ENCODE measurements at places on chromosomes 4 and X.

DNA sequence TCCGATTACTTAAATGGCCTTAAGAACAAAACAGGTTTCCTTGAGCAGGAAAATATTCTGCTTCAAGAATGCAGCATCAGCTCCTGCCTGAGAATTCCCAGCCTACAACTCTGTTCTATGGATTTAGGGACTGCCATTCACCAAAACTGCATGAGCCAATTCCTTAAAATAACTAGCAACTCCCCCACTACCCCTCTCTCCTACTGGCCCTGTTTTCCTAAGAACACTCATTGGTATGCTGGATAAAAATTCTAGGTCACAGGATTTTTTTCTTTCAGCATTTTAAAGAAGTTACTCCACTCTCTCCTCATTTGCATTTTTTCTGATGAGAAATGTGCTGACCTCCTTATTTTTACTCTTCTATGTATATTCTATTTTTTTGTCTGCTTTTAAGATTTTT lies 347.1 kb downstream of the IDS start:
- no peak for DNase-seq

DNA sequence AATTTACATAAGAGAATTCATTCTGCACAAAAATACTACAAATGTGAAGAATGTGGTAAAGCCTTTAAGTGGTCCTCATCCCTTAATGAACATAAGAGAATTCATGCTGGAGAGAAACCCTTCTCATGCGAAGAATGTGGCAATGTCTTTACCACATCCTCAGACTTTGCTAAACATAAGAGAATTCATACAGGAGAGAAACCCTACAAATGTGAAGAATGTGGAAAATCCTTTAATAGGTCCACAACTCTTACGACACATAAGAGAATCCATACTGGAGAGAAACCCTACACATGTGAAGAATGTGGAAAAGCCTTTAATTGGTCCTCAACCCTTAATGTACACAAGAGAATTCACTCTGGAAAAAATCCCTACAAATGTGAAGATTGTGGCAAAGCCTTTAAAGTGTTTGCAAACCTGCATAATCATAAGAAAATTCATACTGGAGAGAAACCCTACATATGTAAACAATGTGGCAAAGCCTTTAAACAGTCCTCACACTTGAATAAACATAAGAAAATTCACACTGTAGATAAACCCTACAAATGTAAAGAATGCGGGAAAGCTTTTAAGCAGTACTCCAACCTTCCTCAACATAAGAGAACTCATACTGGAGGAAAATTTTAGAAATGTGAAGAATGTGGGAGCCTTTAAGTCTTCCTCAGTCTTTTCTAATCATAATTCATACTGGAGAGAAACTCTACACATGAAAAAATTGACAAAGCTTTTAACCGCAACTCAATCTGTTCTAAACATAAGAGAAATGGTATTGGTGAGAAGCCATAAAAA lies 37.4 kb downstream of the ZNF718 start:
- DNase-seq = no peak

- no peak for DNase-seq
Observed at GRCh38 chr4:126445596-126445995, 1130.8 kb downstream of the FAT4 start.

- no peak for DNase-seq
Observed at GRCh38 chrX:47572773-47573340, 9.4 kb upstream of the TIMP1 start.

DNA sequence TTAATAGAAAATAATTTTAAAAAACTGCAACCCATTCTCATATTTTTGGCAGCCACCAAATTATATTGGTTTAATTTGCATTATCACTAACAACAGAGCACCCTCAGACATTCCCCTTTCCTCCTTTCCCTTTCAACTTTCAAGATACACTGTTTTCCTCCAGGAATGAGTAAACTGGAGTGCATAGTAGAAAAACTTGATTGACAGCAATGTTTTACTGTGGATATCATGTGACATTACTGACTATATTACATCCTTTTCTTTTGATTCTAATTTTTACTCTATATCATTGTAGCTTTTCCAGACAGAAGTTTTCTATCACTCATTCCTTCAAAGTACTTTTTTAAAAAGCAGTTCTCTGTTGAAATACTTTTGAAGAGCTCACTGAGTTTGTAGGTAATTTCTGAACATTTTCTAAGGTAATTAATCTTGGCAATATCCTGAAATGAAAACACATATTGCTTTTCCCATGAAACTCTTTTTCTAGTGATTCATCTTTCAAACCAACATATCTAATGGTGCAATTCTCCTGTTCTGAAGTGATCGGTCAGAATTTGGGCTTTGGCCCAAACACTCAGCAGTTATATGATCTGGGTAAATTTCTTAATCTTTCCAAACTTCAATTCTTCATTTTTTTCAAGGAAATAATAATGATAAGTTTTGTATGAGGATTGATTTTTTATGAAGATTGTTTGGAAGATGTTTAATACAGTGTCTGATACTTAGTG lies 920.4 kb upstream of the EPHA5 start:
- DNase-seq = no peak

- peak; percentile 33 for DNase-seq
Observed at GRCh38 chrX:153662266-153662665, 11.3 kb downstream of the PNCK start.

GRCh38 chrX:33252306-33252825 lies 41.0 kb upstream of the DMD start:
- no peak for DNase-seq

- DNase-seq = no peak
Observed at GRCh38 chr4:102794999-102795398, 32.4 kb downstream of the UBE2D3 start.

DNA sequence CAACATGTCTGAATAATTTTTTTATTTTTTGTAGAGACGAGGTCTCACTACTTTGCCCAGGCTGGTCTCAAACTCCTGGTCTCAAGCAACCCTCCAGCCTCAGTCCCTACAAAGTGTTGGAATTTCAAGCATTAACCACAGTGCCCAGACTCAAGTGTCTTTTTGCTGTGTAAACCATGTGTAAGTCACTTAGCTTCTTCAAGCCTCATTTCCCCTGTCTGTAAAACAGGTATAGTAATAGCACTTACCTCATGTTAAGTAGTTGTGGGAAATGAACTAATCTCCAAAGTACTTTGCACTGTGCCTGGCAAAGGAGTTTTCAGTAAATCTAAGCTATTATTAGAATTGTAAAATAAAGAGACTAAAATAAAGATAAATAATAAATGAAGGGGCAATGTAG lies 35.7 kb downstream of the STBD1 start:
- no peak for DNase-seq

GRCh38 chr4:151876381-151876988 lies 115.7 kb upstream of the GATB start:
- DNase-seq = no peak

GRCh38 chr4:15703439-15703838 lies 574 bp downstream of the BST1 start:
- no peak for DNase-seq

- no peak for DNase-seq
Observed at GRCh38 chr4:93617606-93618005, 210.9 kb upstream of the ATOH1 start.

GRCh38 chr4:14729282-14730000 lies 272.8 kb upstream of the CPEB2 start:
- no peak for DNase-seq

DNA sequence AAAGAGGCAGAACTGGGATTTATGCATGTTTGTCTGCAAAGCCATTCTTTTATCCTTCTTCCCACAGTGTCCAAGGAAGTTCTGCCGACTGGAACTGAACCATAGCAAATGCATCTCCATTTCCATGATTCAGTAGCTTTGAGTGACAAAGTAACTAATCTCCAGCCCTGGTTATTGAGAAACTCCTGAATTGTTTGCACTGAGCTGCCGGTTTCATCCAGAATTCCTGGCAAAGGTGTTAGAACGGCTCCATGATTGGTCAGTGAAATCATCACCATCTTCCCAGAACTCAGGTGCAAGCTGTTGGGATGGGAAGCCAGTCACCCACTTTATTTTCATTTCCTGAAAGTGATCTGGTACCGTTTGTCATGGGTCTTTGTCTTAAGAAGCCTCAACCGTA lies 47.0 kb upstream of the SLC34A2 start:
- DNase-seq = no peak

- no peak for DNase-seq
Observed at GRCh38 chr4:71473541-71474240, 134.9 kb downstream of the SLC4A4 start.

DNA sequence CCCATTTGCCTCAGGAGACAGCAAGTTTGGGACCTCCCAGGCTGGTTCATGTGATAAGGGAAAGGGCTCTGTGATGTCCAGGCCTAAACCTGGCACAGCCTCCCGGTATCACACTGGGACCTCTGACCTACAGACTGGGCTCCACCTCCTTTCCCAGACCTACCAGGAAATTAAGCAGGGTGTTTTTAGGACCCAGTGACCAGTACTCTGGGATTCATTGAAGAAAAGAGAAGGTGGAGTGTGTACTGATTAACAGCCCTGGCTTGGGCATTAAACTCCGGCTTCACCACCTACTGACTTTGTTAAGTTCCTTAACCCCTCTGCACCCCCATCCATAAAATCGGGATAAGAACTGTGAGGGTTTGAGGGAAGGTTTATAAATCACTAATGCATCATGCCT lies 28.6 kb downstream of the ASB9 start:
- DNase-seq = no peak

- no peak for DNase-seq
Observed at GRCh38 chr4:25938366-25938765, 24.3 kb downstream of the SMIM20 start.

- DNase-seq = no peak
Observed at GRCh38 chr4:3010998-3011397, 47.6 kb downstream of the GRK4 start.
